Mesenteric fat pad (tissue), 1 donor: ENCODE measurements at places on chromosomes 5 and 9. TPM values are rescaled to one million over a fixed set of nuclear protein-coding genes. Genes with fewer than 3 reads are reported as not detected.

Gene ZBED3
- 21.6 TPM for total RNA-seq

Gene PCDHA7
- 0.22 TPM for total RNA-seq

- no peak for DNase-seq
Measured at GRCh38 chr9:134304690-134305089, 21.6 kb upstream of the RXRA start.

DNA sequence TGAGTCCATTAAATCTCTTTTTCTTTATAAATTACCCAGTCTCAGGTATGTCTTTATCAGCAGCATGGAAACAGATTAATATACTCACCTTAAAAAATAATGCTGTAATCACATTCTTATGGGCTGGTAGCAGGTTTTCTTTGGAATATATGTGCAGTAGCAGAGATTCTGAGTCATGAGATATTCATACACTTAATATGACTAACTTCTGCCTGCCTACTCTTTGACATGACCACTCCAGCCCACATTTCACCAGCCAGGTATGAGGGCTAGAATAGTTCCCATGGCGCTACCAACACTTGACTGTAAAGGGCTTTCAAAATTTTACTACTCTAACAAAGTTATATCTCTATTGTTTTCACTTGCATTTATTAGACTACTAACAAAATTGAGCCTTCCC lies 74.1 kb upstream of the GHR start:
- no peak for DNase-seq

- no peak for DNase-seq
Measured at GRCh38 chr5:151562019-151562707, 29.0 kb downstream of the FAT2 start.

DNA sequence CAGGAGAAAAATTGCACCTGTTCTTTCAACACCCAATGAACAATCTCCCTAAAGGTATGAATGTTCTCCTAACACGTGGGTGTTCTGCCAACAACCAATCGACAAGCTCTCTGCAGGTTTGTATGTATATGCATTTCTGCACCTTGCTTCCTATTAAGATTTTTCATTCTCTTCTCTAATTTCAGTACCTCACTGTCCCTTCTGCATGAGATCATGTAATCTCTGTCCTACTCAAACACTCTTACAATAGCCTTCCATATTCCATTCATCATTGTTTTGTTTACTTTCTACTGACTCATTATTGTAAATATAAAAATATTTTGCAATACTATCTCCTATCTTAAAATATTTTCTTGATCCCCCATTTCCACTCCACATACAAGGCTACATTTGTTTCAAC lies 382.0 kb downstream of the CDH12 start:
- DNase-seq = no peak

- DNase-seq = no peak
Measured at GRCh38 chr5:1532384-1532783, 8.6 kb upstream of the LPCAT1 start.
